PC-3 (cell line): ENCODE measurements at places on chromosomes 1 and 21. TPM values are rescaled to one million over a fixed set of nuclear protein-coding genes. Genes with fewer than 3 reads are reported as not detected.

Gene DENND2C
- total RNA-seq = 0.95 and 2.0 TPM in 2 replicates

Gene NLRP3
- 0.35 and 0.40 TPM in 2 replicates for total RNA-seq

Gene CD34
- not detected in 2 replicates for total RNA-seq

Gene SLC22A15
- 2.2 TPM in 2 replicates for total RNA-seq

Gene TMEM69
- 26.6 and 28.5 TPM in 2 replicates for total RNA-seq

Gene FOXO6
- total RNA-seq = 1.2 and 5.4 TPM in 2 replicates

Gene EGLN1
- total RNA-seq = 37.0 and 44.9 TPM in 2 replicates

Gene SPATA21
- total RNA-seq = not detected in 2 replicates

Gene CA6
- total RNA-seq = 0.18 TPM in 1 of 2 replicates, not detected in the other

Gene SV2A
- not detected in 2 replicates for total RNA-seq

Gene OR2AK2
- total RNA-seq = 0.11 TPM in 1 of 2 replicates, not detected in the other

Gene CACNA1S
- not detected in 2 replicates for total RNA-seq

Gene IFI44L
- total RNA-seq = 4.1 and 5.5 TPM in 2 replicates

Gene GNPAT
- 40.5 and 45.8 TPM in 2 replicates for total RNA-seq

Gene CTH
- total RNA-seq = 8.5 and 13.2 TPM in 2 replicates

Gene SLC30A10
- not detected in 2 replicates for total RNA-seq

Gene CD52
- total RNA-seq = not detected in 2 replicates
